ENCODE measurements at places on chromosomes 7 and 10. TPM values are rescaled to one million over a fixed set of nuclear protein-coding genes. Genes with fewer than 3 reads are reported as not detected.

Gene THSD7A
- total RNA-seq, result 30.5 TPM

Gene LMTK2
- total RNA-seq, result 11.4 TPM

Gene XRCC2
- 6.7 TPM for total RNA-seq

Gene OPALIN
- not detected for total RNA-seq

Gene SFTPA1
- total RNA-seq, result not detected

Gene PAPSS2
- 74.3 TPM for total RNA-seq

Gene STAG3
- total RNA-seq, result 0.42 TPM

Gene ARHGAP12
- total RNA-seq, result 22.0 TPM

Gene HBP1
- 111 TPM for total RNA-seq

Gene HPS6
- 41.9 TPM for total RNA-seq

Gene ICA1
- total RNA-seq, result 23.8 TPM

Gene LRRC18
- total RNA-seq, result not detected

Gene GLI3
- total RNA-seq, result 3.8 TPM

Gene PTPN20
- total RNA-seq, result 0.26 TPM

Gene POLD2
- 130 TPM for total RNA-seq

Gene MET
- 80.8 TPM for total RNA-seq

Gene RTKN2
- 0.49 TPM for total RNA-seq

Gene ZNF398
- total RNA-seq, result 4.9 TPM

Gene ANKRD22
- total RNA-seq, result not detected

Gene GPR15LG
- total RNA-seq, result not detected

Gene SPDYE2B
- not detected for total RNA-seq

Gene MRPS17
- total RNA-seq, result 20.9 TPM

Gene AQP1
- 6.4 TPM for total RNA-seq

Gene RSPH10B2
- total RNA-seq, result 0.13 TPM

Gene FBXL13
- total RNA-seq, result 0.73 TPM

Gene GRID2IP
- 0.04 TPM for total RNA-seq

Gene MTERF1
- total RNA-seq, result 11.0 TPM

Gene CALML5
- total RNA-seq, result not detected

Gene PRSS37
- not detected for total RNA-seq

Gene SLC13A1
- not detected for total RNA-seq

Gene LBX1
- total RNA-seq, result not detected

Gene APBB1IP
- total RNA-seq, result not detected

Gene LRRD1
- total RNA-seq, result not detected

Gene GIMAP5
- 4.4 TPM for total RNA-seq

Gene GIMAP8
- total RNA-seq, result 104 TPM

Gene AASS
- total RNA-seq, result 34.0 TPM

Gene MUC12
- total RNA-seq, result not detected
